Activated naive CD8-positive, alpha-beta T cell treated with anti-CD3 and anti-CD28 coated beads, Interleukin-2, amount 50 U/mL, for 16 hours (primary cell): ENCODE measurements at places on chromosomes 11 and 22.

GRCh38 chr11:3221408-3222002 is 2.9 kb upstream of the MRGPRG start:
- DNase-seq, result no peak

GRCh38 chr11:64156235-64157011 is 9.5 kb downstream of the MACROD1 start:
- no peak for DNase-seq

DNA sequence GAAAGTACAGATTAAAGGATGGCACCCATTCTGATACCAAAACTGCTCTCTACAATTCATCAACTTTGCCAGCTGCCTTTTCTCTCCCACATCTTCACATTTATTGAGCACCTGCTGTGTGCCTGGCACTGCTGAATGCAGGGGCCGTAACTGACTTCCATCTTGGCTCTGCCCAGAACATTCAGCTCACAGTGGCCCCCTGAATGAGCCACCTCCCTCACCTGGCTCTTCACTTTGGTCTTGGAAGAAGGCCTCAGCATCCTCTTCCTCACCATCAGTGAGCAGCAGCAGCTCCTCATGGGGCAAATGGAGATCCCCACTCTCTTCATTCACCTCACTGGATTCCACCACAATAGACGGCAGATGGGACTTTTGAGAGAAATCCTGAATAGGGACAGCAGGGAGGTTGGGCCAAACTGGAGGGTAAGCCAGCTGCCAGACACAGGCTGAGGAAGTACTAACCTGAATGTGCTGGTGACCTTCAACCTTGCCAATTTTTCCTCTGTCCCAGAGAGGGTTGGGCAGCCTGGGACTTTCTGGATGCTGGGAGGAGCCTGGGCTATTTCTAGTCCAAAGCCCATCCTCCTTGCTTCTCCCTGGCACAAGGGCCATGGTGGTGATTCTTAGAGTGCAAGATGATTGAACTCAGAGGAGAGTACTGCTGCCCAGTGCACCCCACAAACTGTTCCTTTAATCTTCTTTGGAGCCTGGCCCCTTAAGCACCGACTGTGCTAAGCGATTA is 1.9 kb upstream of the UQCC3 start:
- DNase-seq, result no peak

DNA sequence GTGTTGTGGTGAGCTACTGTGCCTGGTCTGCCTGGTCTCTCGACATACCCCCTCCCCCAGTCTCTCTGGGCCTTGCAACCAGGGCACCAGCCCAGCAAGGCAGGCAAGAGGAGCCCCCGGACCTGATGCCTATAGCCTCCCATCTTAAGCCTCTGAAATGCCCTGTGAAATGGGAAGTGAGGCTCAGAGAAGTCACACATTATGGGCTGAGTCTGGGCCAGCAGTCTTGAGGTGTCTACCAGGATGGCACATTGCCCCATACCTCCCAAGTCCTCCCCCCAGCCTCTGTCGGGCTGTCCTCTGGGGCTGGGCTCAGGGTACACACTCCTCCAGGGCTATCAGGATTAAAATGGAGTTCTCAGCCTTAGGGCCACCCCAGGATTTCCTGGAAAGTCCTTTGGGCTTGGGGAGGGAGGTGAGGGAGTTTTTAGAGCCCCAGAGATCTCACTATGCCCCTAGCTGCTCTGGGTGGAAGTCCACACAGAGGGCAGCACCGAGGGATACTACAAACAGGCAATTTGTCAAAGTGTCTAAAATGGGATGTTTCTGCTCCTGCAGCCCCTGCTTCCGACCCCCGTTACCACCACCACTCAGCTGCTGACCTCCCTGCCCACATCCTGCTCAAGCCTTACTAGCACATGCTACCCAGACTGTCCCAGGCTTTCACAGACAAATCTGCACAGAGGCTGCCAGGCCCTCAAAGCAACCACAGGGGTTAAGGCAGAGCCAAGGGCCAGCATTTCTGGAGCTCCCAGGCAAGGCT is 3.1 kb upstream of the SH3BP1 start:
- DNase-seq, result no peak

DNA sequence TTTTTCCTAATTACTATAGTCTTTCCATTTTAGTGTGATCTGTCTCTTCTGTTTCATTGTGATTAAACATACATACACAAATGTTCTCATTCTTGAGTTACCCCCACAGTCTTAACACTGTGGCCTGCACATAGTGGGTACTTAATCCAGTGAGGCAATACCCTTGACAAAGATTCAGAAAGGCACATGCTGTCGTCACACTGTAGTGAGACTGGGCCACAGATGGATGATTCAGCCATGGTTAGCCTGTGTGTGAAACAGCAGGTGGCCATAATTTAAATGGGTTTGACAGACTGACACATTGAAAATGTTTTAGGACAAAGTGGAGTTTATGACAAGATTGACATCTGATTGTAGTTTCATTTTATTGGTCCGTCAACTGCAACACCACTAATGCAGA is 313.1 kb downstream of the C11orf87 start:
- no peak for DNase-seq

GRCh38 chr11:22657101-22657694 is 9.2 kb upstream of the GAS2 start:
- DNase-seq, result no peak

DNA sequence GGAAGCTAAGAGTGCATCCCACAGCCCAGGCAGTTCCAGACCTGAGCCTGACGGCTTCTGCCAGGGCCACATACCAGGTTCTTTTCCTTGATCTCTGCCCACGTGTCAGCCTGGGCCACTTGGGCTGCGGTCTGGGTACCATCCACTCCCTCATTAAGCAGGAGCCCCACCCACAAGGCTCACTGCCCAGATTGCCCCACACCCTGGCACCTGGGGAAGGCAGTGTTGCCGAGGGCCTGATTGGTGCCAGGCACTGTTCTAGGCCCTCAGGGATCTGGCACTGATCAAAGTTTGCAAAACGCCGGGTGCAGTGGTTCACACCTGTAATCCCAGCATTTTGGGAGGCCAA is 15.4 kb downstream of the GGA1 start:
- no peak for DNase-seq

DNA sequence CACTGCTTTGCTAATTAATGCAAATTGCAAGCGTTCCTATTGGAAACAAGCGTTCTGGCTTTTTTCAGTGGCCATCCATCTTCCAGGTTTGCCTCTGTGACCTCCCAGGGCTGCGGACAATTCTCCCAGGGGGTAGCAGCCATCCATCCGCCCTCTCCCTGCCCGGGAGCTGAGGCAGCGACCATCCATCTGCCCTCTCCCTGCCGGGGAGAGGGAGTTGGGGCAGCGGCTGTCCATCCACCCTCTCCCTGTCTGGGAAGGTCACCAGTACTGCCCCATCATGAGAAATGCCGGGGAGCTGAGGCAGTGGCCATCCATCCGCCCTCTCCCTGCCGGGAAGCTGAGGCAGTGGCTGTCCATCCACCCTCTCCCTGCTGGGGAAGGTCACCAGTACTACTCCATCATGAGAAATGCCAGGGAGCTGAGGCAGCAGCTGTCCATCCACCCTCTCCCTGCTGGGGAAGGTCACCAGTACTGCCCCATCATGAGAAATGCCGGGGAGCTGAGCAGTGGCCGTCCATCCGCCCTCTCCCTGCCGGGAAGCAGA is 394.7 kb downstream of the BRD1 start:
- no peak for DNase-seq

- DNase-seq, result no peak
Measured at GRCh38 chr11:7892840-7893254, 38.2 kb downstream of the OR10A6 start.

- DNase-seq, result no peak
Measured at GRCh38 chr11:73191151-73191550, 26.9 kb upstream of the P2RY2 start.

DNA sequence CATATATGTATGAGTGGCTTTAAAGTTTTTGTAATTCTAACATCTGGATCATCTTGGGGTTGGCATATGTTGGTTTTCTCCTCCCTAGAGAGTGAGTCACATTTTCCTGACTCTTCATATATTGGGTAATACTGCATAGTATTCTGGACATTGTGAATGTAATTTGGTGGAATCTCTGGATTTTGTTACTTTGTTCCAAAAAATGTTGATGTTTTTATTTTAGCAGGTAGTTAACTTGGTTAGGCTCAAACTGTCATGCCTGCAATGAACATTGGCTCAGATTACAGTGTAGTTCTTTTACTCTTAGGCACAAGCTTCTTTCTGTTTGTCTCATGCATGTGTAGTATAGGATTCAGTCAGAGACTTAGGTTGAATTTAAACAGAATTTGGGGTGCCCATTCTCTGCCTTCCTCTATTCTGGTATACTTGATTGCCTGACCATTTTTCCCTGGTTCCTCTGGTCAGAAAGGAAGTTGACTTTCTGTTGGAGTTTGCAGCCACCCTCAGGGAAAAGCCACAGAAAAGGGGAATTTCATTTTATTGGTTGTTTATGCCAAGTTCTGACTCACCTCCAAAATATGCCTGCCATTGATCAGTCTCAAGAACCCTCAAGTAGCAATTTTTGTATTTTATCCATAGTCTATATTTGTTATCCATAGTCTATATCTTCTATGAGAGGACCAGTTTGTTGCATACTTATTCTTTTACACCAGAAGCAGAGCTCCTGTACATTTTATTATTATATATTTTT is 151.7 kb downstream of the UVRAG start:
- DNase-seq, result no peak

- no peak for DNase-seq
Measured at GRCh38 chr11:36177836-36178235, 111.4 kb downstream of the COMMD9 start.

DNA sequence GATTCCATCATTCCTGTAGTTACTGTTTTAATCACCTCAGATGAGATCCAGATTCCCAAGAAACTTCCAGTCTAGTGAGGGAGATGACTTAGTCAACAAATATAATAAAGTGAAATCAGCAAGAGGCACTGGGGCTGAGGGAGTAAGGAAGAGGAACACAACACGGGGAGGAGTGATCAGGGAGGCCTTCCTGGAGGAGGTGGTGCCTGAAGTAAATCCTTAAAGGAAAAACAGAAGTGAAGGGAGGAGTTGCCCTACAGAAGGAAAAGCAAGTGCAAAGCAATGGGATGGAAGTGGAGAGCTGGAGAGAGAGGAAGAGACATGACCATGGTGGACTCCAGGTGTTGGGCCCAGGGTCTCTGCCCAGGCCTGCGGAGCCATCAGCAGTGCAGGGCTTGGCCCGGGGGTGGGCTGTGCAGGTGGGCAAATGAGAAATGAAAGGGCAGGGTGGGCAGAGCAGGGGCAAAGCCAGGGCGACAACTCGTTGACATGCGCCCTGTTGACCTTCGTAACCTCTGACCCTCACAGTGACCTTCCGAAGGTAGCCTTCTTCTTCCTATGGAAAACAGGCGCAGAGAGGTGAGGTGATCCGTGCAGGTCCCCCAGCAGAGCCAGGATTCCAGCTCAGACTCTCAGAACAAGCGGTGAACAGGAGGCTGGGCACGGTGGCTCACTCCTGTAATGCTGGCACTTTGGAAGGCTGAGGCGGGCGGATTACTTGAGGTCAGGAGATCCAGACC is 12.1 kb upstream of the PPARA start:
- no peak for DNase-seq

DNA sequence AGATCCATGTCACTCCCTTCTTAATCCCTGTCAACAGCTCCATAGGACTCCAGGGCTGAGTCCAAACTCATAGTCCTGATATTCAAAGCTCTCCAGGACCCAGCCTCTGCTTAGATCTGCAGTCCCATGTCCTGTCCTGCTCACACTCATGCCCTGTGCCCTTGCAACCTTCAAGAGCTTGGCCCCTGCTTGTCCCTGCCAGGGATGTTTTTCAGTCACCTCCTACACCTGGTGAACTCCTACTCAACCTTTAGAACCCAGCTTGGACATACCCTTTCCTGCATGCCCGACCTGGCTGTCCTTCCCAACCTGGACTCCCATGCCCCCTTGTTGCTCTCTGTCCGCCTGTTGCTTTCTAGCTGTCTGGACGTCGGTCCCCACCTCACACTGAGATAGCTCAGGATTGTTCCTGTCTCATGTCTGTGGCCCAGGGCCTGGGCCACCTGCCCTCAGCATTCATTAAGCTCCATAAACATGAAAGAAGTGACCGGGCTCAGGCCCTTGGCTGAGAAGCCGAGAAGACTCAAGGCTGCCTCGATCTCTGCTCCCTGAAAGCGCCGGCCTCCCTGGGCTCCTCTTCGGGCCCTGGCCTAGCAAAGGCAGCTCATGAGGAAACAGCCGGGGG is 48.8 kb upstream of the RTL6 start:
- DNase-seq, result no peak

GRCh38 chr11:44246726-44247125 is 63.2 kb downstream of the ALX4 start:
- no peak for DNase-seq

- no peak for DNase-seq
Measured at GRCh38 chr11:92880381-92880780, 89.1 kb upstream of the MTNR1B start.

DNA sequence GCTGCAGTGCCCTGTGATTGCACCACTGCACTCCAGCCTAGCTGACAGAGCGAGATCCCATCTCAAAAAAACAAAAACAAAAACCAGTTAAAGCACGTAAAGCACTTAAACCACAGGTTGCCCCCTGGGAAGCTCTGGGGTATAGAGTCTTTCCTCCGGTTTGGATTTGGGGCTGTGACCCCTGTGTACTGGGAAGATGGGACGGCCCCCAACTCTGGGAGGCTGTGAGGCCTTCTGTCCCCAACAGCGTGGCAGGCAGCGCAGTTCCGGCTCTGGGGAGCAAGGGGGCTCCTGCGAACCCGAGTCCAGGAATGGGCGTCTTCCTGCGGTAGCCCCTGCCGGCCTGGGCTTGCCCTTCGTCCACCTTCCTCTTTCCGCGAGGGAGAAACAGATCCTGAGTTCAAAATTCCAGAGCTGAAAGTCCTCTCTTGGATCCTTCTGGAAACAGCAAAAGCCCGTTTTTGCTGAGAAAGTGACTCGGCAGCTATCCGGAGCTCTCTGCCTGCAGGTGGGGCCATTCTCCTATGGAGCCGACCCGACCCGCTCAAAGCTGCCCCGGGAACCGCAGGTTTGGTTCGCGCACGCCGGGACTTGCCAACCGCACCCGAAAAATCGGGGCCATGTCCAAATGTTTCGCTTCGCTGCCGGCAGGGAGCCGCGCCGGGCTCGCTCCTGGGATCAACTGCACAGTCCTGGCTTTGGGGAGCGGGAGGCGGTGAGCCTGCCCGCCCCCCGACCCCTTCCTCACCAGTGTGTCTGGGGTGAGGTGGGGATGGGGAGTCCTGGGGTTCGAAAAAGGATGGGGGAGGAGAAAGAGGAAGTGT is 36.3 kb upstream of the POLA2 start:
- peak; percentile 14 for DNase-seq

DNA sequence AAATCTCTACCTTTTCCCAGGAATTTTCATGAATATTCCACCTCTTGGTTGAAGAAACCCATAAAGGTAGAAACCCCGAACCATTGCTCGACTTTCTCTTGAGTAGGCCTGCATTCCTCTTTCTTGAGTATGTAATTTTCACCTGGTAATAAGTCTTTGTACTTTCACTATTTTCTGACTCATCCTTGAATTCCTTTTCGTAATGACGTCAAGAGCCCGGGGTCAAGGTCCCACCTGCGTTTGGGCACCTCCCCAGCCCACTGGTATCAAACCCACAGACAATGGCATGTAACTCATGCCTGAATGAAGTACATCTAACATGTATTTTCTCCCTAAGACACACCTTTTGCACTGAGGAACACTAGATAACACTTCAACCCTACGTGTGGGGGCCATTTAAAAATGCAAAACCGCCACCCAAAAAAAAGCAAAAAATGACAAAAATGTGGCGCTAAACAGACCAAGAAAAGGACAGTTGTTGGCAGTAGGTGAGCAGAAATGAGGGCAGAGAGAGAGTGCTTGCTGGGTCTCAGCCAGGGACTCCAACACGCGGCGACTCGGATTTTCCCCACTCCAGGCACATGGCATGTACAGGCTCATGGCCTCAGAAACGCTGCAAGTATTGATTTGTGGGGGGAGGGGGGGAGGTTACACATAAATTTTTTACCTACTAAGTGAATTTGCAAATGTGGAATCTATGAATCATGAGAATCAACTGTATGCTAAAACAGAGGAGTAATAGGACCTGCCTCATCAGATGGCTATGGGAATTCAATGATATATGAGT is 4.1 kb upstream of the C11orf24 start:
- no peak for DNase-seq
